GM23338 (cell line): ENCODE measurements at places on chromosomes 6 and 20. TPM values are rescaled to one million over a fixed set of nuclear protein-coding genes. Genes with fewer than 3 reads are reported as not detected.
A peak's percentile ranks its signal among the peaks of the same experiment; 100 is the strongest.

GRCh38 chr6:24431045-24431451 is 28.3 kb downstream of the MRS2 start:
- DNase-seq, result peak; percentile 72

DNA sequence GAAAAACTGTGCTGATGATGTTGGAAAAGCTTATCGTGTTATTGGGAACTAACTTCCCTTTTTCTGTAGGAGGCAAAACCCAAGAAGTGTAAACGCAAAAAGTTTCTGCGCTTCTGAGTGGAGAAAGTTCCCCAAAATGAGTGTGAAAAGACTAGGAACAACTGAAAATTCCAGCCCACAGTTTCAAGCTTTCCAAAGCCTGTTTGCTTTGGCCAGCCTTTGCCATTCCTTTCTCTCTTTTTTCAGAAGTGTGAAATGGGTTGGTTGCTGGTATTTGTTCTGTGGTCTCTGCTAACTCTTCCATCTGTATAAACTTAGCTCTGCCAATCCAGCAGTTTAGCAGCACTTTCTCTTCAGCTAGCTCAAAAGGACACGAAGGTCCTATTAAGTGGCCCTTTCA is 491.3 kb downstream of the MAFB start:
- no peak for DNase-seq

DNA sequence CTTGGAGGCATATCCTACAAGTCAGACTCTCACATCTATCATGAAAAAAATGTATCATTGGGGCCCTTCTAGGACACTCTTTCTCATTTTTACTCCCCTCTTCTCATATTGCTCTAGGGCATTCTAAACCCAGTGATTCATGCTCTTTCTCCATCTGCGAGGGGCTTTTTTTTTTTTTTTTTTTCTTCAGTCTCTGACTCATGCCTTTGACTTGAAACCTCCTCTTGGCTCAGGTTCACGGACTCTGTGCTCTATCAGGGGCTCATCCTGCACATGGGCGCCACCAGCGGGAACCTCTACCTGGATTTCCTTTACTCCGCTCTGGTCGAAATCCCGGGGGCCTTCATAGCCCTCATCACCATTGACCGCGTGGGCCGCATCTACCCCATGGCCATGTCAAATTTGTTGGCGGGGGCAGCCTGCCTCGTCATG is 17.8 kb downstream of the SLC22A1 start:
- DNase-seq, result no peak

SLC35D3 gene
- 0.59 and 1.5 TPM in 2 replicates for total RNA-seq

SLC44A4 gene
- total RNA-seq, result 3.7 and 4.6 TPM in 2 replicates

DNA sequence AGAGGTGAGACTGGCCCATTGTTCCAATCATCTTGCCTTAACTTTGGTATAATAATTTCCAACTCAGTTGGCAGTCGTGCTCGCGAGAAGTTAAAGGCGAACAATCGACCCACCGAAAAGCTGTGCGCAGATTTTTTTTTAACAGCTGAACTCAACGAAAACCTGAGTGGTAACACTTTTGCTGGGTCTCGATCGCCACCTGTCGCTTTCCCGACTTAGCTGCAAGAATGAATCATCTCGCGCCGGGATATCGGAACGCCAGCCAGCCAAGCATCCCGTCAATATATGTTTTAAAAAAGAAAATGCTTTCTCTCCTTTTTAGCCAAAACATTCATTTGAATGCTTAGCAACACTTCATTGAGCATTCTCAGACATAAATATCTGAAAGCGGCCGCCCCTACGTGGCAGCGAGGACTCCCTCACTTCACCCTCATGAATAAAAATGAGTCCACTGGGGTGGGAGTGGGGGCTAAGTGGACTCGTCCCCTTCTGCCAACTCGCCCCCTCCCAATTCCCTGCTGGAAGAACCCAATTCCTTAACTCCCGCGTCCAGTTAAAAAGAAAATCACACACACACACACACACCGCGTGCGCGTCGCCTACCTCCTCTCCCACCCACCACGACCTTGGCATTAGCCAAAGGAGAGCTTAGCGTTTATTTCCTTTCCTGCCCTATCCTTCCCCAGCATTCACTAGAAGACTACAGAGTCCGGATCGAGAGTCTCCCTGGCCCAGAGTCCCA is 1.5 kb downstream of the COL12A1 start:
- peak; percentile 92 for DNase-seq

DNA sequence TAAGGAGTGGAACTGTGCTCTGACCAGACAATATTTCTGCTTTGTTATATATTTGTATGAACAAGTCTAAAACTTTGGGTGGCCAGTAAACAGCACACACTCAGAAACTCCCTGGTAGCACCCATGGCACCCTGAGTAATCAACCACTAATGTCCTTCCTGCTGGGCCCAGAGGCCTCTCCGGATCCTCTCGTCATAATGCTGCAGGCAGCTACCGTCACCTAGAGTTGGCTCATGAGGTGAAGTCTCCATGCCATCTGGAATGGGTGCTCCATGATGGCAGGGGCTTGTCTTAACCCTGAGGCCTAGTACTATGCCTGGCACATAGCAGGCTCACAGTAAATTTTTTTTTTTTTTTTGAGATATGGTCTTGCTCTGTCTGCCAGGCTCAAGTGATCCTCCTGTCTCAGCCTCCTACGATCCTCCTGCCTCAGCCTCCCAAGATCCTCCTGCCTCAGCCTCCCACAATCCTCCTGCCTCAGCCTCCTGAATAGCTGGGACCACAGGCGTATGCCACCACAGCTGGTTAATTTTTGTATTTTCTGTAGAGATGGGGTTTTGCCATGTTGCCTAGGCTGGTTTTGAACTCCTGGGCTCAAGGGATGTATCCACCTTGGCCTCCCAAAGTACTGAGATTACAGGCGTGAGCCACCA is 3.0 kb upstream of the SDCBP2 start:
- DNase-seq, result no peak

DNA sequence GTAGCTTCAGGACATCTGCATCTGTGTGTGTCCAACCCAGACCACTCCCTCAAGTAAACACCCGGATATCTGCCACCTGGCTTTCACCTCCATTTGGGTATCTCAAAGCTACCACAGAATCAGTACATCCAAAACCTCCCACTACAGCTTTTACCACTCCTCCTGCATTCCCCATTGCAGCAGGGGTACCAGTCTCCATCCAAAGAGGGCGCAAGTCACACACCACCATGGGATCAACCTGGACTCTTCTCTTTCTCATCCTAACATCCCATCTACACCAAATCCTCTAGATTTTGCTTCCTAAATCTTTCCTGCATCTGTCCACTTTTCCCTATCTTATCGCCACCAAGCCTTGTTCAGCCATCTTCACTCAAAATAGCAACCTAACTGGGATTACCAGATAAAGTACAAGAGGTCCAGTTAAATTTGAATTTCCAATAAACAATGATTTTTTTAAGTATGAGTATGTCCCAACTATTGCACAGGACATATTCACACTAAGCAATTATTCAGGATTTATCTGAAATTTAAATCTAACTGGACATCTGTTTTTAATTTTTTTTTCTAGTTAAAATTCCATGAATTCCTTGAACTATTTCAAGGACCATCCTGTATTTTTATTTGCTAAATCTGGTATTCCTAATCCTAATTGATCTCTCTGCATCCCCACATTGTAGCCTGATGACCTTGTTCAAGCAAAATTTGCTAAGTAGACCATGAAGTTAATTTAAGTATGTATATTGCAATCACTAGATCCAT is 164.3 kb upstream of the MLN start:
- peak; percentile 82 for DNase-seq

SASH1 gene
- total RNA-seq, result 20.8 and 30.2 TPM in 2 replicates

DNA sequence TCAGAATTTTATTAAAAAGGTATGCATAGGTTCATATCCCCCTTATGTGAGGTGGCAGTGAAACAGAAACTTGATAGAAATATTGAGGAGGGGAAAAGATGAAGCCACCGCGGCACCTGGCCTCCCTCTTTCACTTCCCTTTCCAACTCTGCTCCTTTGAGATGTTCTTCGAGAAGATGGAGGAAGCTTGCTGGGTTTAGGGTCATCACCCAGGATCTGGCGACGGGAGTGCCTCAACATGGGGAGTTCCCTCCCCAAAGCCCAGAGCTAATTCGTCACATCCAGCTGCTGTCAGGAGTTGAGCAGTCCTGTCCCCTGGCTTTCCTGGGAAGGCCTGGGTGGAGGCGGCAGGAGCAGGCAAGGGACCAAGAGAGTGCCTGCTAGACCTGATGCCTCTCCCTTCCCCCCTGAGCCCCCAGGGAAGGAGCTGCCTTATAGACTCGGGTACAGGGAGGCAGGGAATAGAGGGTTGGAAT is 29.1 kb downstream of the RREB1 start:
- DNase-seq, result no peak

DNA sequence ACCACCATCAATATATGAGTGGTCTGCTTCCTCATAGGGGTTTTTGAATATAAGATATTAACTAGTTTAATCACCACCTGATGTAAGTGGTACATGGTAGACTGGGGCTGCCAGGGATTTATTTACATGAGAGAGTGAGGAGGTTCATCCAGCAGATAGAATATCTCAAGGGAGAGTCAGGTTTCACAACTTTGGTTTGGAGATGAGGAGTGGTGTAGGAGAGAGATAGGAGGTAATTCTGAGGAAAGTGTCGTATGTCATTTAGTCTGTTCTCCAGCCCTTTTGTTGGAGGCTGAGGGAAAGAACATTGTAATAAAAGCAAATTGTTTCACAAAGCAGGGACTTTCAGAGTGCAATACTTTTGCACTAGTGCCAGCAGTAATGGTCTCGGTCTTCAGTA is 16.8 kb downstream of the L3MBTL3 start:
- no peak for DNase-seq

GRCh38 chr6:156627524-156627923 is 149.7 kb upstream of the ARID1B start:
- no peak for DNase-seq

- no peak for DNase-seq
Measured at GRCh38 chr6:30507849-30508827, 18.8 kb downstream of the HLA-E start.

BPIFB1 gene
- not detected in 2 replicates for total RNA-seq

C6orf141 gene
- 4.0 and 5.2 TPM in 2 replicates for total RNA-seq

- DNase-seq, result no peak
Measured at GRCh38 chr20:9817654-9818053, 21.2 kb downstream of the PAK5 start.
